ENCODE measurements at places on chromosomes 7 and 10.

GRCh38 chr10:84665883-84666463 lies 337.6 kb downstream of the CCSER2 start:
- DNase-seq, result peak; percentile 40

GRCh38 chr7:116997972-116998371 lies 44.7 kb downstream of the ST7 start:
- DNase-seq, result no peak

- no peak for DNase-seq
Observed at GRCh38 chr10:72333112-72334015, 21.4 kb downstream of the DNAJB12 start.

DNA sequence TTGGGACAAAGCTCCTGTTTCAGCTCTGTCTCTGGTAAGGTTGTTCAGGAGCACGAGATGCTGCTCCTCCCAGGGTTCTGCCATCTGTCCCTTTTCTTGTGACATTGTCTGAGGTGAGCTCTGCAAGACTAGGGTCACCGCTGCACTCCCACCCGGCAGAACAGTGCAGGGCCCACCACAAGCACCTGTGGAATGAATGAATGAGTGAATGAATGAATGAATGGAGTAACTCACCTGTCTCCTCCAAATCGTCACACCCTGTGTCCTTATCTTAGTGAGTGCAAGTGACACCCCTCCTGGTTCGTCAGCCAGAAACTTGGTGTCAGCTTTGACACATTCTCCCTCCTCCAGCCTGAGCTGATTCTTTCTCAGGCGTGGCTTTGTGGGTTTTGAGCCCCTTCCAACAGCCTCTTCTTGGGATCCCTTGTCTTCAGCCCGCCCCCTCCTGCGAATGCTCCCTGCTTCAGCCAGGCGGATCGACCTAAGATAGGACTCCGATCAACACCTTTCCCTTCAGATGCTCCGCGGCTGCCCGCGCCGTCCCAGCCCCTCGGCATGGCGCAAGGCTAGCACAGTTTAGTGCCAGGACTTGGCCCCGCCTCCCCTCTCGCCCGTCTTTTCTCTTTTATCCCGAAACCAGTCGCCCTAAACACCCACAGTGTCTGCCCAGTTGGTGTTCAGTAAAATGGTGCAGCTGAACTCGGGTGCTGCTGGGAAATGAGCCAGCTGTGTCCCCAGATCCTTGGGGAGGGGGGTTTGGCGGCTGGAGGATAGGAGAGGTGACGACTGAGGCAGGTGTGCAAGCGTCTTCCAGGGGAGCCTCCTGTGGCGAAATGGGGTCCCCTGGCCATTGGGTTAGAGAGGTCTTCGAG lies 89.3 kb downstream of the BEND7 start:
- DNase-seq, result peak; percentile 25

DNA sequence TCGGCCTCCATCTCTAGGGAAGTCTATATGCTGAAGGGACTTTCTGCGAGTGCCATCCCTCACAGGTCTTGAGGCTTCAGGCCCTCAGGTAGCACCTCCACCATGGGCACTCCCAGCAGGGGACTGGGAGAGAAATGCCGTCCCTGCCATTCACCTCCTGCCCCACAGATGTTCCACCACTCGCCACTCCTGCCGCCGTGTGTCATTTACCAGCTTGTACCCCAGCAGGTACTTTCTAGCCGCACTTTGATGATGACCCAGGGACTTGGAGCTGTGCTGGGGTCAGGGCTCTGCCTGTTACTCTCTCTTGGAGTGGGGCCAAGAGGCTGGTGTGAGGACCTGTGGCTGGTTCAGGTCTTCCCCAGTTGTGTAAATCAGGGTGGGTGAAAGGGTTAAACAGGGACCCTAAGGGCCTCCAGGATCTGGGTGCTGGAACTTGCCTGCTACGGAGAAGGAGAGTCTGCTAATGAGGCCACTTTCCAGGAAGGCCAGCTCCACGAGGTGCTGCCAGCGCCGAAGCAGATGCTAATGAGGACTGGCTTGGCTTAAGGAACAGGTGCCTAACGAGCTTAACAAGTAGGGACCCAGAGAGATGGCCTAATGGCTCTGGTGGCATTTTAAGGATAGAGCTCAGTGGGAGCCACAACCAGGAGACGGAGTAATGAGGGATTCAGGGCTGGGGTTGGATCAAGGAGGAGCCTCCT lies 32.4 kb downstream of the CRHR2 start:
- no peak for DNase-seq

DNA sequence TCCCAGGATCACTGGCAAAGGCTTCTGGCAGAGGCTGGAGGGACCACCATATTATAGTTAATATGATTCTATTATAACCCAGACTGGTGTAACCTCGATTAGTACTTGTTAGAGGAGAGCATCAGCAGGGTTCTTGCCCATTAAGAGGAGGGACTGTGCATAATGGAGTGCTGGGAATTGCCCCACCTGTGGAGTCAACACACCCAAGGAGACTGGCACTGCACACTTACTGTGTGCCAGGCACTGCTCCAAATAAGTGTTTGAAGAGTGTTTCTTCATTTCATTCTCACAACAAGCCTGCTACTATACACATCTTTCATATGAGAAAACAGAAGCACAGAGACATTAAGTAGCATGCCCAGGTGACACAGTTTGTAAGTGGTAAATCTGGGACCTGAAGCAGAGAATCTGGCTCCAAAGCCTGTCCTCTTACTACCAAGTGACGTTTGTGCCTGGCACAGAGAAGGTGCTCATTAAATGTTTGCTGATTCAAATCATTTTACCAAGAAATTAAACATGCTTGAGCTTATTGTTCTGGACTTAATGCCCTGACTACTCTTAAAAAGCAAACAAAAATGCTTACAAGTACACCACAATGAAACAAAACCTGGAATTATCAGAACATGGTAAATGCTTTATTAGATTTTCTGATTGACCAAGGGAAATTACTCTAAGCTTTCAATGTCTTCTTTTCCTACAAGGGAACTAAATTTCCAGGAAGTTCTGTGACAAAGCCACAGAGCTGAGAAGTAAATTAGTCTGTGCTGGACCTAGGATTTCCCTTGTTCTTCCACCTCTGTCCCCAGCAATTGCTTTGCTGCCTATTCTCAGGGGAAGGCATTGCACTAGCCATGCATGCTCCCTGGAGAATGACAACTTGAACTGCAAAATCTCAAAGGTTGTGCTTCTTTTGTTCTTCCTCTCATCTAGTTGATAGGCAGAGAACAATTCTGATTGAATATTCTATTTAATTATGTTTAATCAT lies 809 bp downstream of the SLC13A1 start:
- no peak for DNase-seq

DNA sequence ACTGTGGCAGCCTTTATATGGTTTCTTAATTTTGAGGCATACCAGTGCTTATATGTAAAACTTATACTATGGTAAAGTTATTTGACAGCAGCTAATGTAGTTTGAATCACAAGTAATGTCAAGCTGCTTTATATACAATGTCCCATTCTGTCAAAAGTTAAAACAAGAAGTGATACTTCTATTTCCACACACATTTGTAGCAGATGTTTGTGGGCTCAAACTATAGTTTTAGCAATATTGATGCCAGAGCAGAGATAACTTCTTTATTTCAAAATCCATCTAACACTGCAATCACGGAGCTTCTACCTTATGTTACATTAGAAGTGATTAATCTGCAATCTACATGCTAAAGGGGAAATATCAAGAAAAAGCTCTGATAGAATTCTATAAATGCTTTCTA lies 149.6 kb downstream of the ADK start:
- peak; percentile 5 for DNase-seq

DNA sequence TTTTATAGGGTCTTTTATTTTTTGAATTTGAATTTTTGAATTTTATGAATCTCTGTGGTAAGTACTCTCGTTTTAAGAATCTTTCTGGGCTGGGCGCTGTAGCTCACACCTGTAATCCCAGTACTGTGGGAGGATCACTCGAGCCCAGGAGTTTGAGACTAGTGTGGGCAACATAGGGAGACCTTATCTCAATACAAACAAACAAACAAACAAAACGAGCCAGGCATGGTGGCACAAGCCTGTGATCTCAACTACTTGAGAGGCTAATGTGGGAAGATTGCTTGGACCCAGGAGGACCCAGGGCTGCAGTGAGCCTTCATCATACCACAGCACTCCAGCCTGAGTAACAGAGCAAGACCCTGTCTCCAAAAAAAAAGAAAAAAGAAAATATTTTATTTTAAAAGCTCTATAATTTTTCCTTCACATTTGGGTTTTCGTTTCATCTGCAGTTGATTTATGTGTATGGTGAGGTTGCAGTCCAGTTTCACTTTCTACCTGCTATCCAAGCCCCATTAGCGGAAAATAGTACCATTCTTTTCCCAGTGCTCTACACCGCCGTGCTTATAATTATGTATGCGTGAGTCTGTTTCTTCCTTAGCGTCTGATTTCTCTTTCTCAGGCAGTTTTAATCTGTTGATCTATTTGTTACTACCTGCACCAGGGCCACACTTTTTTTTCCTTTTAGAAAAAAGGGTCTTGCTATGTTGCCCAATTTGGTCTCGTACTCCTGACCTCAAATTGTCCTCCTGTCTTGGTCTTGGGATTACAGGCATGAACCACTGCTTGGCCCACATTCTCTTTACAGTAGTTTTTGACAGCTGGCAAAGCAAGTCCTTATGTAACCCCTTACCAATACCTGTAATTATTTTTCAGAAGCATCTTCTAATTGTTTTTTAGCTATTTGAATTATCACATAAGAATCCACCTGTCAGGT lies 21.7 kb downstream of the TRIM24 start:
- DNase-seq, result no peak

- no peak for DNase-seq
Observed at GRCh38 chr10:103472005-103472404, 7.0 kb downstream of the CALHM3 start.

GRCh38 chr7:145884716-145885514 lies 231.7 kb upstream of the CNTNAP2 start:
- DNase-seq, result no peak

GRCh38 chr10:83961620-83962019 lies 177.7 kb upstream of the GHITM start:
- DNase-seq, result no peak

DNA sequence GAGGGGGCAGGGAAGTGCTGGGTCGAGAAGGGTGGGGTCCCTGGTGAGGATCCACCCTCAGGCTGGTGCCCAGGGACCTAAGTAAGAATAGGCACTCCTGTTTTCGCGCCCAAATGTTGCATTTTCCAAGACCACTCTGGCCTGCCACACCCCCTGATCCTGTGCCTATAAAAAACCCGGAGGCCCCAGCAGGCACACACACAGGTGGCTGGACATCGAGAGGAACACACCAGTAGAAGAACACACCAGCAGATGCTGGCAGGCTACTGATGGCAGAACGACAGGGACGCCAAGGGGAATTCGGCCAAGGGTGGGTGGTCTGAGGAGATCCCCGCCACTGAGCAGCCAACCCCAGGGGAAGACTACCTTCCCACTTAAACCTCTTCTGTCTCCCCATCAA lies 633.9 kb upstream of the POT1 start:
- no peak for DNase-seq

DNA sequence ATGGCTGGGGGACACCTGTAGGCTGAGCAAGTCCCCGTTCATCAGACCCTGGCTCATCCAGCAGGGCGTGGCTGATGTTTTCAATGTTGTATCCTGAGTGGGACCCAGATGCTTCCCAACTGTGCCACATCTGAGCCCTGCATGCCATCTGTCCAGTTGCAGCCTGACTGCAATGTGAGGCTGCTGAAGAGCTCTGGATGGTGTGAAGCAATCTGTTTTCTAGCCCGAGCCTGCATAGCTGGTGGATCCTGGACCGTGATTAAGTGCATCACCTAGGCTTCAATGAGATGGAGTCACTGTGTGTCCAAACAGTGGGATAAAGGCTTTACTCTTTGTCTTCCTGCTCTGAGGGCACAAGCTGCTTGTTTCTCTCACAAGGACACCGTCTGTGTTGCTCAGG lies 99.8 kb downstream of the TCF7L2 start:
- DNase-seq, result no peak

GRCh38 chr7:27608776-27609495 lies 53.7 kb downstream of the HIBADH start:
- no peak for DNase-seq

GRCh38 chr10:48633381-48634197 lies 28.7 kb upstream of the ARHGAP22 start:
- DNase-seq, result no peak

GRCh38 chr10:31274310-31274709 lies 44.7 kb upstream of the ZEB1 start:
- peak; percentile 25 for DNase-seq

DNA sequence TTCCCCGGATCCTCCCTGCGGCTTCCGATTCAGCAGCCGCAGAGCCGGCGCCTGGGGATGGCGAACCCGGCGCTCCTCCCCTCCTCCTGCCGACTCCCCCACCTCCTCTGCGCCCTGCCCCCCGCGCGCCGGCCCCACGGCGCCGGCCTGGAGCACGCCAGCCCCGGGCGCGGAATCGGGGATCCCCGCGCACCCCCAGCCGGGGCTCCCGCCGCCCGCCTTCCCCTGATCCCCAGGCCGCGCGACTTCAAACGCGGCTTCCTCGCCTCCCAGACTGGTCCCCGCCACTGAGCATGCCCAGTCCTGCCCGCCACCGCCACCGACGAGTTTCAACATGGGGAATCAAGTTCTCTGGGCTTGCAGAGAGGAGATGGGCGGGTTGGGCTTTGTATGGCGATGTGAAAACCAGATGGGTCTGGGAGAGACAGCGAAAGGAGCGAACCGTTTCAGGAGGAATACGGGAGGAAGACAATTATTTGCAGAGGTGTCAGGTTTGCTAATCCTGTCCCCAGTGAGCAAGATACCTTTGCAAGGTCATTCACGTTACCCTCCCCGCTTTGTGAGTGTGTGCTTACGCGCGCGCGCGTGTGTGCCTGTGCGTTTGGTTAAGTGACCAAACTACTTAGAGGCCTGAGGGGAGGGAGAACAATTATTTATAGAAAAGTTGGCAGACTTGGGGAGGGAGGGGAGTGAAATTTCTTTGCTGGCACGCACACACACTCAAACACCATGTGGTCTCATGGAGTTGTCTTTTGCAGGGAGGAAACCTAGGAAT lies at the start of gene PANK1:
PANK1 (minus strand) TSS at position 276 of the 775 bp plus-strand sequence. CDS start 351 bp downstream, outside the sequence.
- DNase-seq, result peak; percentile 64

DNA sequence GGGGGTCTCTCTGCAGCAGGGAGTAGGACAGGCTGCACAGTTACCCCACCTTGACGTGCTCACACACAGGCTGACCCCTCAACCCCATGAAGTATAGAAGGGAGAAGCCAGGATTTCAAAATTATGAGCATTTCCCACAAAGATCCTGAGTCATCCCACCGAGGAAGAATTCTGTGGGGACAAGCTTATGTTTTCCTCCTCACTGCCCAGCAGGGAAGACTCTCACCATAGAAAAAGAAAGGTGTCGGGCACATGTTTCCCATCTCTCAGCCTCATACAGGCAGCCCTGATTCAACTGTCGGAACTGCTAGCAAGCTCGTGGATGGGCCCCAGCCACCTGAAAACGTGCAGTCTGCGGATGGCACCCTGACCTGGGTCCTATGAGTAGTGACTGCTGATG lies 499.7 kb upstream of the MKI67 start:
- no peak for DNase-seq

DNA sequence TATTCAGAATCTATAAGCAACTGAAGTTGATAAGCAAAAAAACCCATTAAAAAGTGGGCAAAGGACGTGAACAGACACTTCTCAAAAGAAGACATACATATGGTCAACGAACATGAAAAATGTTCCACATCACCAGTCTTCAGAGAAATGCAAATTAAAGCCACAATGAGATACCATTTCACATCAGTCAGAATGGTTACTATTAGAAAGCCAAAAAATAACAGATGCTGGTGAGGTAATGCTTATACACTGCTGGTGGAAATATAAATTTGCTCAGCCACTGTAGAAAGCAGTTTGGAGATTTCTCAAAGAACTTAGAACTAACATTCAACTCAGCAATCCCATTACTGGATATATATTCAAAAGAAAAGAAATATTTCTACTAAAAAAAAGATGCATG lies 332.8 kb upstream of the PLXDC2 start:
- no peak for DNase-seq

All from suppressor macrophage treated with lipopolysaccharide for 1 hour (primary cell).